G401 (cell line): ENCODE measurements at places on chromosomes 1 and 21.

- DNase-seq = no peak
These were observed 27.1 kb downstream of the FTCD start for GRCh38 chr21:46128106-46128932.

- DNase-seq = peak; percentile 44
These were observed at the start of gene GREM2 for GRCh38 chr1:240611619-240612480. GREM2 (minus strand) TSS chr1:240612155; CDS start chr1:240493475, 118,680 bp downstream.

DNA sequence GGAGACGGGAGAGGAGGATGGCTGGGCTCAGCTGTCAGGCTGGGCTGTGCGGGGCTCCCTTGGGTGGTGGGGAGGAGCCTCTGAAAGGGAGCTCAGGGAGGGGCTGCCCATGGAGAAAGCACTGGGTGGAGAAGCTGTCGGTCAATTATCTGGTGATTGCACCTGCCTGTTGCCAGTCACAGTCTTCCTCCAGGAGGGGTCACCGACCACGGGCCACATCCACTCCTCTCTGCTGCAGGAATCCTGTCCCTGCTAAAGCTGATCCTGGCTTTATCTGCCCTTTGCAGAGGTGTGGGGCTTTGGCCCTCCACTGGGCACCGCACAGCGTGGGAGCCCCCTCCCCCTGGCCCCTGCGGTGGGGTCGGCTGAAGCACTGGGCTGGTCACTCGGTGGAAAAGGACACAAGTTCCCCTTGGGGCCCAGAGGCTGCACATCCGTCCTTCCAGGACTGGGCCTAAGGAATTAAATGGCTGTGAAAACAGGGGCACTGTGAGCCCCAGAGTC is 21.8 kb upstream of the COL18A1 start:
- DNase-seq = no peak

- DNase-seq = no peak
These were observed 39.8 kb downstream of the MYSM1 start for GRCh38 chr1:58660105-58660504.

DNA sequence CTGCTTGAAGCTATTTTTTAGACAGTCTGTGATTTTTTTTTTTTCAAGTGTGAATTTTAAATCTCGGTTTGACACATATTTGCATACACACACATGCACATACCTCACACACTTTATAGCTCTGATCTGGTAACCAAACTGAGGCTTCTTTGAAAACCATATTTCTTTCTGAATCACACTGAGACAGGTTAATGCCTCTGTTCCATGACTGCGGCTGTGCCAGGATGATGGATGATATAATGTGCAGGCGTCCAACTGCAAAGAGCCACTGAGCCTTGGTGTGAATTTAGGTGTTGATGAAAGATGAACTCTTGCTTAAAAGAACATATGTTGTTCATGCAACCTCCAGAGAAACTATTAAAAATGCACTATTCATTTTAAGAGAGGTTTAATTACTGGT is 504.0 kb upstream of the OLFM3 start:
- no peak for DNase-seq
